ENCODE measurements at places on chromosomes 12 and 14.

GRCh38 chr14:94028450-94028826, 2.3 kb downstream of the OTUB2 start:
- no peak for DNase-seq

- no peak for DNase-seq
Observed at GRCh38 chr12:83245156-83245555, 558.5 kb downstream of the TMTC2 start.

GRCh38 chr14:75205591-75205990, 29.2 kb upstream of the TMED10 start:
- no peak for DNase-seq

GRCh38 chr14:100102156-100102785, 37.0 kb downstream of the EVL start:
- no peak for DNase-seq

DNA sequence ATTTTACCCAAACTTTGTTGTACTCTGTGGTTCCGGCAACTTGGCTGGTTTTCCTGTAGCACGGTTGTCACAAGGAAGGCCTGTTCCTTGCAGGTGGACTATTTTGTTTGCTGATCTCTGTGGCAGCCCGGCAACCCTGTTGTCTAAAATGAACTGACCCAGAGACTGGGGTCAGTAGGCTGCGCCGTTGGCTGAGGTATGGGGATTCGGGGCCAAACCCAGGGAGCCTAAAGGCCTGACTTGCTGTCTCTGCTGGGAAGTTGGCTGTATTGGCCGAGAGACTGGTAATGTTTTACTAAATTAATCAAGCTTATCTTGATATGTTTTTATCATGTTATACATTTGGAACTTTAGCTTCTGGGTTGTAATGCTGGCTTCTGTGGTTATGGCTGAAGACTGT, 13.8 kb downstream of the SMIM41 start:
- DNase-seq: no peak

Measured in D721Med (cell line).